Activated CD8-positive, alpha-beta memory T cell treated with anti-CD3 and anti-CD28 coated beads for 4 hours (primary cell): ENCODE measurements at places on chromosomes 13 and 19.
A peak's percentile ranks its signal among the peaks of the same experiment; 100 is the strongest.

DNA sequence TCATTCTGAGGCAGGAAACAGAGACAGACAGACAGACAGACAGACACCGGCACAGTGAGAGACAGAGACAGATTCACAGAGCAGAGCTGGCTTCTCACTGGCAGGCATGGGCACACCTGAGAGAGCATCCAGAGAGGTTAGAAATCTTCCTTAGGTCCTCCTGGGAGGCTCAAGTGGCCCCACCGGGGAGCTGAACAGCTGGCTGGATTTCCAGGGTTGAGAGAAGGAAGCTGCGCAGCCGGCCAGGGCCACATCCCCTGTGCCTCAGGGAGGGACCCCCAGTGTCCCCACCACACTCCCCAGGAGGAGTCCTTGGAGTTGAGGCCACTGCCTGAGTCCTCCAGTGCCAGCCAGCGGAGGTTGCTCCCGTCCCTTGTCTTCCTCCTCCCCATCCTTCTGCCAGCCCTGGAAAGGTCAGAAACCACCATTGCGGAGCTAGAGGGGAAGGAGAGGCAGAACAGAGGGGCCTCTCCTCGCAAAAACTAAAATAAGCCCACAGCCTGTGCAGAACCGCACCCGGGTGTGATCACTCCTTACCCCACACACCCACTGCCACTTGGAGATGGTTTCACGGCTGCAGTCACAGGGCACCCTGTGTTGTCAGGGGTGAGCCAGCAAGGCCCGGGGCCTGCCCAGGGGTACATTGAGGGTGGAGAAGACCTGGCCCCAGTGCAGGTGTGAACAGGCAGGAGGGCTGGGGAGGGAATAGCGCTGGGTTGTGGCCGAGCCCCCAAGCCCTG is 4.2 kb downstream of the FFAR3 start:
- no peak for DNase-seq

GRCh38 chr19:30169196-30169900 is 202.8 kb upstream of the ZNF536 start:
- no peak for DNase-seq

DNA sequence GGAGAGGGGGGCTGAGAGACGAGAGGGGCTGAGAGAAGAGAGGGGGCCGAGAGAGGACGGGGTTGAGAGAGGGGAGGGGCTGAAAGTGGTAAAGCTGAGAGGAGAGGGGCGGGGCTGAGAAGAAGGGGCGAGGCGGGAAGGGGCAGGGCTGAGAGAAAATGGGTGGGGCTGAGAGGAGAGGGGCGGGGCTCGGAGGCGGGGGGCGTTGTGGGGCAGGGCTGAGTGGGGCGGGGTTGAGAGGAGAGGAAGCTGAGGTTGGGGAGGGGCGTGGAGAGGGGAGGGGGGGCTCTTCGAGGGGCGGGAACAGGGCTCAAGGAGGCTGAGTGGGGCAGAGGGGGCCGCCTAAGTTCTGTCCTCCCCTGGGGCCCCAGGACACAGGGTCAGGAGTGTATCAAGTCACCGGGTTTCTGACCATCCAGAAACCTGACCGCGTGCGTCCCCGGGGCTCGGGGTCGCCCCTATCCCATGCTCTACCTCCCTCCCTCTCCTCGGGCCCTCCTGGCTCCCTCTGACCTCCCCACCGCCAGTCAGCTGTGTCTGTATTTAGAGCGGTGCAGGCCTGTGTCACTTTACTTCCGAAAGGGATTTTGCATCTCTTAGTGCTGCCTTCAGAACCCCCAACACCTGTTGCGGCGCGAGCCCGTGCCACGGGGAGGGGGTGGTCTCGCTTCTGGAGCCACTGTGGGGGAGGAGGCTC is 38.6 kb upstream of the SEMA6B start:
- peak; percentile 9 for DNase-seq

DNA sequence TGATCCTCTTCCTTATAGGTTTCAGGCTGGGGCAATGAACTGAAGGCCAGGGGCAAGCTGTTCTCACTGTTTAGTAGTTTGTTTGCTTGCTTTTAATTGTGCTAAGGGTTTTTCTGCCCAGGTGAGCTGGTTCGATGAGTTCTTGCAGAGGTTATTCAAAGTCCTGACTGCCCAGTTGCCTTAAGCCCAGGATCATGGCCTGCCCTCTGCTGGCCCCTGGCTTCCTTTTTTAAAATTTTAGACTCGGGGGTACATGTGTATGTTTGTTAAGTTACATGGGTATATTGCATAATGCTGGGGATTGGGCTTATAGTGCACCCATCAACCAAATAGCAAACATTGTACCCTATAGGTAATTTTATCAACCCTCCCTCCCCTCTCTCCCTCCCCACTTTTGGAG is 65.7 kb downstream of the ZNF536 start:
- no peak for DNase-seq

GRCh38 chr13:22940090-22940710 is 240.6 kb upstream of the SGCG start:
- no peak for DNase-seq

GRCh38 chr19:34904664-34905527 is 21.8 kb upstream of the ZNF30 start:
- DNase-seq = no peak

DNA sequence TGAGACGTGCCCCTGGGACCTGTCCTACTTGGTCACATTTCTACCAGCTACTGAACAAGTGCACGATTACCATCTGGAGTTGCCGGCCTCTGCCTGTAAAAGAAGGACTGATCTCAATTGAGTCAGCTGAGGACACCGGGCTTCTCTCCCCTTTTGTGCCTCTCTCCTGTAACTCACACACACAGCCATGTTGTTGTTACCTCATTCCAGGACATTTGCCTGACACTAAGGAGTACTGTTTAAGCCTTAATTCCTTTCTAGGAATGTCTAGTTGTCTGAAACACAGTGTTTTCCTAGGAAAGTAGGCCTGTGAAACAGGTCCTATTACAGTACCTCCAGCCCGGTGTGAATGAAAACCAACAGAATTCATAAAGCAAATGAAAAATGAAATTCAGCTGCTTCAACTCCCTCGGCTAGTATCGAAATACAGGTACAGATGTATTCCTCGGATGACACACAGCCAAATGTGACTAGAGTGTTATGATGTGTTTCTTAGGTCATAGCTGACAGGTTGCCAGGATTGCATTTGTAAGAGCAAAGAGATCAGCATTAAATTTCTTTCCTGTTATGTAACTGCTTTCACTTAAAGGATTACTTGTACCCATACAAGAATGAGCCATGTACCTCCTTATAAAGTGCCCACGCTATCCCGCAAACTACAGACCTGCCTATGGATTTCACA is 152.0 kb upstream of the IRS2 start:
- no peak for DNase-seq
